ENCODE measurements at places on chromosomes 7 and 10.

GRCh38 chr10:121450247-121450646 lies 148.0 kb downstream of the FGFR2 start:
- DNase-seq: no peak

GRCh38 chr7:2172311-2173188 lies 60.2 kb downstream of the MAD1L1 start:
- no peak for DNase-seq

DNA sequence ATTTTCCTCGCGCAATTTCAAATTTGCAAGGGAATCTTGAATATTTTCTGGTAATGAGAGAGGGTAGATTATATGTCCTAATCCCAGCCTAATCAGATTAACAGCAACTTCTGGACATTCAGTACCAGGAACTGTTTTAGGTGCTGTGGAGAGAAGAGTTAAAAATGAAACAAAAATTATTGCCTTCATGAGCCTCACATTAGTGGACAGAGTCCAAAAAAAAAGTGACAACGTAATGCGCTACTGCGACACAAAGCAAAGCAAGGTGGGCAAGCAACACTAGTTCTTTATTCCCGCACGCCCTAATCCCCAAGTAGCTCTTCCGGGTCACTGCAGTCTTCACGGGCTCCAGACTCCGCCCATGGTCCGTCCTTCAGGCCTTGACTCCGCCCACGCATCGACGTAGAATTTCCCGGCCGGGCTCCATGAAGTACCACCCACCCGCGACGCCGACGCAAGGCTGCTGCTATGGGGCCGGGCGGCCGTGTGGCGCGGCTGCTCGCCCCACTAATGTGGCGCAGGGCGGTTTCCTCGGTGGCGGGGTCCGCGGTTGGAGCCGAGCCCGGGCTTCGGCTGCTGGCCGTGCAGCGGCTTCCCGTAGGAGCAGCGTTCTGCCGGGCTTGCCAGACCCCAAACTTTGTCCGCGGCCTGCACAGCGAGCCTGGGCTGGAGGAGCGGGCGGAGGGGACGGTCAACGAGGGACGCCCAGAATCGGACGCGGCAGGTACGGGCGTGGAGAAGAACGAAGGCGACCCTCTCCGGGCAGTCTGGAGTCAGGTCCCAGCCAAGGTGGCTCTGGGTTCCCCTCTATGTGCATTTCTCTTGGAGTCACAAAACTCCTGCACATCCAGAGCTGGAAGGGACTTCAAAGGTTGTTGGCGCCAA lies at the start of gene MALSU1:
Gene MALSU1, plus strand, starts transcription at position 455 of the 885 bp plus-strand sequence. Its CDS starts 14 bp downstream, at position 469.
- peak; percentile 88 for DNase-seq

DNA sequence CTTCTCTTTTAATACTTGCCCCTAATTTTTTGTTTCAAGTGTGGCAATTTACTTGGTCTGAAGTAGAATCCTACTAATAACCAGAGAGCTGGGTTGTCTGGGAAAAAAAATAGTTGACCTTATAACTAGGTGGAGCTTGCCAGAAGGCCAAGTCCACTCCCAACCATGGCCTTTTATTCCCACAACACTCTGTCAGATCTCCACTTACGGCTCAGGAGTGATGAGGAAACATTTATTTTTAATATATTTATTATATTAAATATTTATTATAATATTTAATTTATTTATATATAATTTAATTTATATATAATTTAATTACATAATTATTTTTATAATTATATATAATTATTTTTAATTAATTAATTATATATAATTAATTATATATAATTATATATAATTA lies 58.8 kb downstream of the TSPAN12 start:
- no peak for DNase-seq

- no peak for DNase-seq
Observed at GRCh38 chr7:66138994-66139752, 24.5 kb downstream of the CRCP start.

DNA sequence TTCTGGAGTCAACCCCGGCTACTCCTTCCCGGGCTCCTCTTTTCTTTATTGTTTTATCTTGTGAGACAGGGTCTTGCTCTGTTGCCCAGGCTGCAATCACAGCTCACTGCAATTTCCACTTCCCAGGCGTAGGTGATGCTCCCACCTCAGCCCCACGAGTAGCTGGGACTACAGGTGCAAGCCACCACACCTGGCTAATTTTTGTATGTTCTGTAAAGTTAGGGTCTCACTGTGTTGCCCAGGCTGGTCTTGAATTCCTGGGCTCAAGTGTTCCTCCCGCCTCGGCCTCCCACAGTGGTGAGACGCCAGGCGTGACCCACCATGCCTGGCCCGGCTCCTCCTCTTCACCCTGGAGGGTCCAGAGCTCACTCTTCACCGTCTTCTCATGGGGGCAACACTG lies 15.3 kb upstream of the PDGFA start:
- no peak for DNase-seq

DNA sequence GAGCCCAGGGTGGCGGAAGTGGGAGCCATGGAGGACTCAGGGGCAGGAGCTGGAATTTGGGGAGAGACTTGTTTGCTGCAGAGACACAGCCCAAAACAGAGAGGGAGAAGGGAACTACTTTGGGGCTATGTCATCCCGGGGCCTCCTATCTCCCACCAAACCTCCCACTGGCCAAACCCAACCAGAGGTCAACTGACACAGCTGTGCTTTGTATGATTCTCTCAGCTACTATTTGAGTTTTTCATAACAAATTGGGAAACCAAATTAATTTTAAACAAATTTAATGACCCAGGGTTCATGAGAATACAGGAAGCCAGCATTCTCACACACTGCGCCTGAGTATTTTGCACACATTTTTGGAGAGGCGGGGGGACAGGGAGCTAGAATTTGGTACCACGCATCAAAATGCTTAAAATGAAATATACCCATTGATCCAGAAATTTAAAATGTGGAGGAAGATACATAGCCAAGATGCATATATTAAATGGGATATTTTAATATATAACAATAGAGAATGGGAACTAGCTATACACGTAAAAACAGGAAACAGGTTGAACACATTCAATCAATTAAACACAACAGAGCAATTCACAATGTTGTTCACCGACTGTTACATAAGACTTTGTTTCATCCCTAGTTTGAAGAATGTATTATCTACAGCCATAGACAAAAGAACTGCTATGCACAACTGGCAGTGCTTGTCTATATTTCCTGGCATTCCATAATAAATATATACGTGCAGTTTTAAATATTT lies 105.3 kb downstream of the PARD3 start:
- no peak for DNase-seq

- no peak for DNase-seq
Observed at GRCh38 chr7:150447966-150448788, 2.3 kb upstream of the GIMAP8 start.

- no peak for DNase-seq
Observed at GRCh38 chr7:74231232-74231590, 21.4 kb downstream of the LAT2 start.

DNA sequence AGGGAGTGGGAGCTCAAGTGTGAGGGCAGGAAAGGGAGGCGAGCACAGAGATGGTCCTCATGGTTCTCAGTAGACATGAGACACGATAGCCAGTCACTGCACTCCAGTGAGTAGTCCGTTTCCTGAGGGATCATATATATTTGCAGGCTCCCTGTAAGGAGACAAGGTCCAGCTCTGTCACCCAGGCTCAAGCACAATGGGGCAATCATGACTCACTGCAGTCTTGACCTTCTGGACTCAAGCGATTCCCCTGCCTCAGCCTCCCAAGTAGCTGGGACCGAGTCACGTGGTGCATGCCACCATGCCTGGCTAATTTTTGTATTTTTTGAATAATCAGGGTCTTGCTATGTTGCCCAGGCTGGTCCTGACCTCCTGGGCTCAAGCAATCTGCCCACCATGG lies 116.7 kb downstream of the CCDC3 start:
- DNase-seq: no peak

GRCh38 chr7:40058636-40059035 lies 75.8 kb downstream of the MPLKIP start:
- DNase-seq: no peak

- no peak for DNase-seq
Observed at GRCh38 chr7:117873310-117874190, at the start of gene CTTNBP2. Gene CTTNBP2, minus strand, starts transcription at chr7:117873441. Its CDS starts 26 bp downstream, at chr7:117873415.

DNA sequence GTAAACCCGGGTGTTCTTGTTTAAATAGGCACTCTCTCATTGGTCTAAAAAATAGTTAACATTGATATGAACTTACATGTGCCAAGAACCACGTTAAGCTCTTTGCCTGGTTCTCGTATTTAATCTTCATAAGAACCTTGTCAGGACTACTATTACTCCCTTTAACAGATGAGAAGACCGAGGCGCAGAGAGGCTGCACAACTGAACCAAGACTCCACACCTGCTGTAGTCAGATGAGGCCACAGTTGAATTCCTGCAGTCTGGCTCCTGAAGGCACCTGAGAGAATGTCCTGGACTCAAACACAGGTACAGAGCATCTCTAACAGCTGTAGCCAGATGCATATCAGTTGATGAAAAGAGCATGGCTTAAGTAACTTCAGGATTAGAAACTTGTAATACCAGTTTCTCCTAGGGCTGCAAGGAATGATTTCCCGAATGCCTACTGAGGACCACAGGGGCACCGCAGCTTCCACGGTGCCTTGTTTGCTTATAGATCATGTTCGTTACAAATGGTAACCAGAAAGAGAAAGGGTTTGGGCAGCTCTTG lies 9.5 kb downstream of the DDC start:
- no peak for DNase-seq

- DNase-seq: no peak
Observed at GRCh38 chr10:13340068-13340467, 8.0 kb downstream of the SEPHS1 start.

DNA sequence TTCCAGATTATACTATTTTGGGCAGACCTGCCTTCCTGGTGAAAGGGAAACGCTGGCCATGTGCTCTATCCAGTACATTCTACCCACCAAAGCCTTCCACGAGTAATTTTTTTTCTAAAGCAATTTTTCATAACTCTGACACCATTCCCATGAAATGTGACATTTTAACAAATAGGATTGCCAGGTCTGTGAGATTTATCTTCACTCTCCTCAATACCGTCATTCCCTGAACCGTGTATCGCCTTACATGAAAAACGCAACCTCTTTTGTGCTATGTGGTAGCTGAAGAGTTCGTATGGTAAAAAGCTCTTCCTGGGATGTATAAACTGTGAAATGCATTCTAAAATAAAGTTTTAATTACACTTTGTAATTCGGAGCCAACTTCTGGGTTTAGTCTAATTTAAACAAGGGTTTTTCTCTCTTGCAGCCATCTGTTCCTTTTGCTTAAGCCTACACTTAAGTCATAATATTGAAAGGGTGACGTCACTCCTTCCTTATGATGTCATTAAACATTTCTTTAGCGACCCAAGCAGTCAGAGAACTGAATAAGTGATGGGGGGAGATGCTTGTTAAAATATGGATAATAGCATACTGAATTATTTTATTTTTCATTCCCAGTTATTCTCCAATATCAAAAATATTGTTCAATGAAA lies 27.7 kb downstream of the C1QL3 start:
- DNase-seq: no peak

DNA sequence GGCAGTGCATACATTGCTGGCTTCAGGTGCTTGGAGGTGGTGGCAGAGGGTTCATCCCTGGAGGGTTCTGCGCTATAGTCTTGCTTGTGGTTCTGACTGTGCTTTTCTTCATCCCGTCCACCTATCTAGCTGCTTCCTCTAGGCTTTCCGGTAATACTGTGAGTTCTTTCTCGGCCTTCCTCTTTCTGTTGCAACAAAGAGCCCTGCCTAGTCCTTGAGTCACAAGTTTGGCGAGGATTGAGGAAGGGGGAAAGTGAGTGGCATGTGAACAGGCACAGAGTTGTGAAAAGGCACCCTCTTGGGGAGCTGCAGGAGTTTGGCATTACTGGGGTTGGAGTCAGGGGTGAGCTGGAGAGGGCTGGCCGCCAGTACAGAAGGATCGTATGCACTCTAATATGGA lies 123.0 kb downstream of the SH2D4B start:
- no peak for DNase-seq

DNA sequence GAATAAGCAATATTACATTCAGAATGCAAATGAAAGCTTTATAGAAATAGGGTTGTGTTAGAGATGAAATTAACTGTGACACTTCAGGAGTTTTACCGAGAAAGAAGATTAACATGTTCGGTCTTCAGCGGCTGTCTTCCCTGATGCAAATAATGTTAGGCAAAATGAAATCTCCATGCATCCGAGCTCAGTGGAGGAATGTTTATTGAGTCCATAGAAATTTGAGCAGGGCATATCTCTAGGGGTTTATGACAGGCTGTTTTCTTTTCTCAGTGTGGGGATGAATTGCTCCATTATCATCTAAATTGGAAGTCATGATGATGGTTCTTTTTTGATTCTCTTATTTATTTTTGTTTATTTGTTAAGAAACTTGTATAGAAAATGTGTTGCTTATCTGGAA lies 31.7 kb downstream of the DYNC1I1 start:
- no peak for DNase-seq

DNA sequence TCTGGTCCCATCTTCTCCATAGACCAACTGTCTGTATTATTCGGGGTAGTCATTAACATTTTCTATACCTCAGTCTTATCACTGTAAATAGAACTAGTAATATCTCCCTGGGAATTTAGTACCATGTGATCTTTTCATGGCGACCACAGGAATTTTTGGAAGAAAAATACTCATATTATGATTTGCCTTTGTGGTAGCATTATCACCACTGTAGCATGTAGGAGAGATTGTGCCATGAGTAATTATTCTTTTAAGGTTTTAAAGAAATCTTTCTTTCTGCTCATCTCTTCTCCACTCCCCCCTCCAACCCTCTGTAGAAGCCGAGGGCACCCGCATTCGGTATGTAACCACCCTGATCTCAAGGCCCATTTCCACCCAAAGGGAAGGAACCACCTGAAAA lies 25.0 kb downstream of the ZNF365 start:
- DNase-seq: no peak
